ENCODE measurements at places on chromosomes 5 and 9.
A peak's percentile ranks its signal among the peaks of the same experiment; 100 is the strongest.

DNA sequence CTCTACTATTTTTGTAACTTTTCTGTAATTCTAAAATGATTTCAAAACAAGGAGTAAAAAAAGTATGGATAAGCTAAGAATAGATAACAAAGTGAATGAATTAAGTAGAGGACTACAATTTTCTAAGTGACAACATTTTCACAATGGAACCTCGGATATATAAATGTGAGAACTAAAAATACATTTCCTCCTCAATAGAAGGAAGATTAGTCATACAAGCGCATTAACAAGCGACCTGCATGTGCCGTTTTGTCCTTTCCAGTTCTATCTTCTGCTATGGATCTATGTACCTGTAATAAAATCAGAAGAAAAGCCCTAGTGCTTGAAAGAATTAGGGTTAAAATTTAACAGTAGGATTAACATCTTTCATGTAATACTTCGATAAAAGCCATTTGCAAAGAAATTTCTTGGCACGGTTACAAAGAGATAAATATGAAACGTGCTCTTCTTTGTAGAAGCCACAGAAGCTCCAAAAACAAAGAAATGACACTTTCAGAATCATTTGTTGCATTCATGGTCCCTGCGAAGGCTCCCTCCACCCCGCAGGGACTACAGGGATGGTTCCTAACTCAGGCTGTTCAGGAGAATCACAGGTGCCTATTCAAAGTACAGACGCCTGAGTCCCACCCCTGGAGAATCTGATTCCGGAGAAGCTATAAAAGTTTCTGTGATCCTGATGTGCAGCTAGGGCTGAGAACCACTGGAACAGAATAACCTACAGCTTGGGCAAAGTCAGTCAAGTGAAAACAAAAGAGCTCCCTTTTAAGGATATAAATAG is 216.6 kb upstream of the EFNA5 start:
- DNase-seq = no peak

DNA sequence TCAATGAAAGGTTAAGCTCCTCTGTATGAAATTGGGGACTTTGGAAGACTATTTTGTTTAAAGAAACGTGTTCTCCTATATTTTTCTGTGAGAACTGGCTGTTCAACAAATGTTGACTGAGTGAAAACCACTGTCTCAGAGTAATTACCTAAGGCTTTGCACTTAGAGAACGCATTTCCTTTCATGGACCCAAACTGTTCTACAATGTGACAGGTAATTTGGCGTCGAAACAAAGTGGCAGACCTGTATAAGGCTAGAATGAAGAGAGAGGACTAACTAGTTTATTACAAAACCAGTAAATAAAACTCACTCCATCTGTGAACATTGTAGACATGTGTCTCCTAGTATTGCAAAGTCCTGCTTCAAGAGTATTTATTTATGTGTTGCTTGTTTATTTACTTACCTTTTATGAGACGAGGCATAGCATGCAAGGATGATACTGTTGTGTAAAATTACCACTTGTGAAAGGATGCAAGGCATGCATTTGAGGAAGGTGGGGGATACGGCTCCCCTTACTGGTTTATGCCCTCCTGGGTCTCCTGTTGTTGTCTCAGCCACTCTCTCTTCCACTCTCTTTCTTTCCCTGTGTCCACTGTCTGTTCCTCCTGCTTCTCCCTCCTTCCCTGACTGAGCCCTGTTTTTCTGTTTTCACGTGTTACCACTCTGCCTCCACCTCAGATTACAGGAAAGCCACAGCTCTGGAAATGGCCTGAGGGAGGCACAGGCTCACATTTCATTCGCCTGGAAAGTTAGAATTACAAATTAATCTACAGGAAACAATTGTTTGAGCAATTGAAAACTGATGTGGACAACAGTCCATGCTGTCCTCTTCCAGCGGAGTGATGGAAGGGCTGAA is 444.0 kb upstream of the ZNF608 start:
- DNase-seq = no peak

DNA sequence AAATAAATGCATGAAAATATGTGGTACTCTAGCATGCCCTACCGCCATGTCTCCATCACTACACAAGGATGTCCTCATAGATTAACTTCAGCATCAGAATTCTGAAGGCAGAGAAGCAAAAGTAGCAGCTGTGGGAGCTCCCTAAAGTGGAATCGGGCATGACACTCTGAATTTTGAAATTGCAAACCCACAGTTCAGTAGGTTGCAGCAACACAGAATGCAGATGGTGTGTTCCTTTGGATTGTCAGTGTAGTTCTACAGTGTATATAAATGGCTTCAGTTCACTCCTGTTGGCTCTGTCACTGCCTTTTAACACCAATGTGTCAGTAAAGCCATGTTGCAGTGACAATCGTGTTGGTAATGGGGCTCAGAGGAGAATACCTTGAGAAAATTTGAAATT is 973.6 kb upstream of the WWC1 start:
- DNase-seq = no peak

DNA sequence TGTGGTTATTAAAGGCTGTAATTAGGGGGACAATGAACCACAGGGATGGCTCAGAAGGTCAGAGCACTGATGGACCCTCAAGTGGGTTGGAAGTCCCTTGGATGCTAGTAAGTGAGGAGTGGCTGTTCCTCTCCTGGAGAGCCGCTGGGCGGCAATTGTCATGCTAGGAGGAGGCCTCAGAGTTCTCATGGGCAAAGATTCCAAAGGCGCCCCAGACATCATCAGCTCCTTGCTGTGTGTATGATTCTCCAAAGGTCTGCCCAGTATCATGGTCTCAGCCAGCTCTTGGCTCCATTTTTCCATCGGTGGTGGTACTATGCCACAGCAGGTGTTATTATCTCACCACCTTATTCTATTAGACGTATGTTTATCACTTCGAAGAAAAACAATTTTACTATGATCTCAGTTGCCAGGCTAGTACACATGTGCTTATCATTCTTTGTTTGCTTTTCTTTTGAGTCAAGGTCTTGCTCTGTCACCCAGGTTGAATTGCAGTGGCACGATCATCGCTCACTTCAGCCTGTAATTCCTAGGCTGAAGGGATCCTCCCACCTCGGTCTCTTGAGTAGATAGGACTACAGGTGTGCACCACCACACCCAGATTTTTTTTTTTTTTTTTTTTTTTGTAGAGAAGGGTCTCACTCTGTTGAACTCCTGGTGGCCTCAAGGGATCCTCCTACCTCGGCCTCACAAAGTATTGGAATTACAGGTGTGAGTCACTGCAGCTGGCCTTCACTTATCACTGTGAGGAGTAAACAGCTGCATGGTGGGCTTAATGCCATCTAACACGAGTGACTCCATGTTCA is 46.8 kb downstream of the EXOSC2 start:
- no peak for DNase-seq

GRCh38 chr5:153835891-153836515 is 202.7 kb downstream of the FAM114A2 start:
- no peak for DNase-seq

- DNase-seq = no peak
Observed at GRCh38 chr9:2936221-2936620, 92.3 kb upstream of the PUM3 start.

GRCh38 chr9:107948086-107948485 is 458.5 kb upstream of the KLF4 start:
- DNase-seq = no peak

DNA sequence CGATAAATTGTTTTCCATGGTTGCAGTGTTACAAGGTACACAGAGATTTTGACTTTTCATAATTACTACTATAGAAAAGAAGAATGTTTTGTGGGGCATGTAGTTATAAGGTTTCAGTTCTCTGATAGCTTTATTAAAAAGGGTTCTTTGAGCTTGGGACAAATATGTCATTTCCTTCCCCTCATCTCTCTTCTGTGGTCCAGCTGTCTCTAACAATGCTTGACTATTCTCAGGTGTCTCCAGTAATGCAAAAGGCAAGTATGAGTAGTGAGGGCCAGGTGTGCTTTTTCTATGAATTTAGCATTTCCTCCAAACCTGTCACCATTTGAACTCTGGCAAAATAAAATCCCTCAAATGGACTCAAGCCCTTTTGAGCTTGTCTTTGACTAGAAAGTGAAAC is 84.3 kb downstream of the SLF1 start:
- DNase-seq = no peak

DNA sequence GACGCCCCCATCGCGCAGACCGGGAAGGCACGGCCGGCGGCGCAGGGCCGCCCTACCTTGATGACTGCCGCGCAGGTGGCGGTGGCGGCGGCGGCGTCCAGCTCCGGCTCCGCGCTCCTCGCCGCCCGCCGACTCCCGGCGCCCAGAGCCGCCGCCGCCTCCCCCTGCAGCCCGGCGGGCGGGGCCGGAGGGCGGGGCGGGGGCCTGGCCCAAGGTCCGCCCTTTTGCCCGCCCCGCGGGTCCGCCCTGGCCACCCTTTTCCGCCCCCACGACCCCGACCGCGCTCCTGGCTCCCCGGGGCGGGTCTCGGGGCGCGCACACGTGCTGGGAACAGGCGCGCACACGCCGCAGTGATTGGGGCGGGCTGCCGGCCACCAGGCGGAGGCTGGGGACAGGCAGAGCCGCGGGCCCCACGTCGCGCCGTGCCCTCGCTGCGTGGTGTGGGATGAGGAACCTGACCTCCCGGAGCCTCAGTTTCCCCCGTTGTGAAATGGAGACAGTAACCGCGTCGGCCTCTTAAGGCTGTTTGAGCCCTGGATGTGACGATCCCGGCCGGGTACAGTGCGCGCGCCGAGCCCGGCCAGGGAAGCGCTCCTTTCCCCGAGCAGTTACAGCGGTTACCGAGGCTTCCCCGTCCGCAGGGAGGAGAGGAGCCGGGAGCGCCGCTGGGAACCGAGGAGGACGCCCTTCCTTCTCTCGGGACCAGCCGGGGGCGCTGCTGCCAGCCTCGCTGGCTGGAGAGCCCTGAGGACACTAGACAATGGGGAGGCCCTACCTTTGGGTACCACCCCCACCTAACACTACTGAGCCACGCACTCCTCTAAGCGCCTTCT is at the start of gene CORO2A:
CORO2A (minus strand) TSS at position 135 of the 833 bp plus-strand sequence. CDS start 34,977 bp downstream, outside the sequence.
- peak; percentile 57 for DNase-seq

DNA sequence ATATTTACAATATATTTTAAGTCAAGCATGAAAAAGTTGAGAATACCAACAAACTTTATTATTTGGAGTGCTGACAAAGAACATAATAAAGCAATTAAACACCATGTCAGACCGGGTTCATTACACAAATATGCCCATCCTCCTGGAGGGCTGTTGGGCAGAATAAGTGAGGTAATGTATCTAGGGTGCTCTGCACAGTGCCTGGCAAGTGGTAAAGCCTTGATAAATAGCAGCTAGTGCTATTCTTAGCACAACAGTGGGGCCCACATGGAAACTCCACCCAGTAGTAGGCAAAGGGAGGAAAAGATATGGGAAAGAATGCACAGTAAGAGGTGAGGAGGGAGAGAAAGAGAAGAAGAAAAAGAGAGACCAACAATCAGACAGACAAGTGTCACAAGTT is 97.7 kb downstream of the SLC1A3 start:
- DNase-seq = no peak

All from CD4-positive, alpha-beta T cell (primary cell).